ENCODE measurements at places on chromosomes 6 and 20.
A peak's percentile ranks its signal among the peaks of the same experiment; 100 is the strongest.

- no peak for DNase-seq
Observed at GRCh38 chr20:56001890-56002289, 3.4 kb downstream of the CBLN4 start.

DNA sequence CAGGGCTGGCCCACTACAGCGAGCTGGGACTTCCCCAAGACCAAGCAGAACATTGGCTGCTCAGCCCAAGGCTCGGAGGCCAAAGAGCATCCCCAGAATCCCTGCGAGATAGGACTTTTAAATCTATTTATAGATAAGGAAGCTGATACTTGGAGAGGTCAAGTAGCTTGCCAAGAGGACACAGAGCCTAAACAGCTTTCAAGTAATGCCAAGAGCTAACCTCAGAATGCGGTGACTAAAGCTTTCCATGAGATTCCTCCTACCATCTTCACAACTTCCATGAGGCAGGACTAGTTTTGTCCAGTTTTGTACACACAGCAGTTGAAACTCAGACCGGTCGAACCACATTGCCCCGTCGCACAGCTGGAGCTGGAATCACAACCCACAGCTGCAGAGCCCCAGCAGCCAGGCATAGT, 168.1 kb upstream of the TOP1 start:
- DNase-seq: peak; percentile 87

DNA sequence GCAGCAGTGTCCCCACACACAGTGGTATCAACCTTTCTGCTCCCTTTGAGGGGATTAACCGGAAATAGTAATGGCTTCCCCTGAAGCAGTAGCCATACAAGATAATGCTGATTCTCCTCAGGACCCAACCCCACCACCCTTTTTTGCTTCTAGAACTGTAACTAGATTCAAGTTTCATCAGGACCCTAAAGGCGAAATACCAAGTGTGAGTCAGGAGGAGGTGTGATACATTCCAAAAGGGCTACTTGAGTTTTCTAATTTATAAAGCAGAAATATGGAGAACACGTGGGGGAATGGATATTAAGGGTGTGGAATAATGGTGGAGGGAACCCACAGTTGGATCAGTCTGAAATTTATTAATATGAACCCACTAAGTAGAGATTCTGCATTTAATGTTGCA, 51.5 kb upstream of the CAP2 start:
- DNase-seq: no peak

- no peak for DNase-seq
Observed at GRCh38 chr6:341914-342831, 49.4 kb upstream of the IRF4 start.

GRCh38 chr6:118548136-118548535, at the start of gene PLN:
TSS of gene PLN (plus strand) at chr6:118548296. CDS start at chr6:118558922, 10,626 bp downstream.
- DNase-seq: no peak

DNA sequence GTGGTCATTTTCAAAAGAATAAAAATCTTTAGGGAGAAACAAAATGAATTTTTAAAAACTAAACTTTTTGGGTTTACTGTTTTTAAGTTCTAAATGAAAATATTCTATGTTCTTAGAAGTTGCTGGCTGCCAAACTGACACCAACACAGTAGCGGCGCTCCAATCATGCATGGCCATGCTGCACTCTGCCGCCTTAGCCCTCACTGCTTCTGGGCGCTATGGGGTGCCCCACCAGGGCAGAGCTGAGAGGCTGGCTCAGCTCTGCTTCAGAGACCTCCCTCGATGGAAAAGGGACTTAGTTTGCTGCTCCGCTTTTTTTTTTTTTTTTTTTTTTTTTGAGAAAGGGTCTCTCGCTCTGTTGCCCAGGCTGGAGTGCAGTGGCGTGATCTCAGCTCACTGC, 20.9 kb downstream of the EZR start:
- no peak for DNase-seq

DNA sequence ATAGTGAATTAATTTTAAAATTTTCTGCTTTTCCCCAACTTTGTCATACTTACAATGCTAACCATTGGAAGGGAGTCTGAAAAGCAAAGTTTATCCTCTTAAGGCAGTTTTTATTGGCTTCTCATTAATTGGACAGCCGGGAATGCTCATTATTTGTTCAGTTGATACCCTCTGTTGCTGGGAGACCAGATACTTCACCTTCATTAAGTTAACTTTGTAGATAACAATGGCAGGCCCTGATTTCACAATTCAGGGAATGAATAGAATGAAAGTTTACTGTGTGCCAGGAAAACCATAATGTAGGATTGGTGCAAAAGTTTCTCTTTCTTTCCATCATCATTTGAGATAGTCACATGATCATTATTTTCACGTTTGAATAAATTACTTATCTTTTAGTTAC, 49.0 kb downstream of the COL19A1 start:
- no peak for DNase-seq

DNA sequence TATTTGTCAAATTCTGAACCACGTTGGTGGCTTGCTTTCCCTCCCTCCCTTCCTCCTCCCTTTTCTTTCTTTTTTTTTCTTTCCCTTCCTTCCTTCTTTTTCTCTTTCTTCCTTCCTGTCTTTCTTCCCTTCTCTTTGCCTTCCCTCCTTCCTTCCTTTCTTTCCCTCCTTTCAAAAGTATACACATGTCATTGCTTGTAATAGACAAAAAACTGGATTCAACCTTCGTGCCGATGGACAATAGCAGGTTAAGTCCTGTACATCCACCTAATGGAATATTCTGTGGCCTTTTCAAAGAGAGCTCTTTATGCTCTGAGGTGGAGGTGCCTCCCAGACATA, 72.2 kb downstream of the BANF2 start:
- no peak for DNase-seq

GRCh38 chr6:134588267-134588666, 270.4 kb upstream of the SGK1 start:
- DNase-seq: no peak

DNA sequence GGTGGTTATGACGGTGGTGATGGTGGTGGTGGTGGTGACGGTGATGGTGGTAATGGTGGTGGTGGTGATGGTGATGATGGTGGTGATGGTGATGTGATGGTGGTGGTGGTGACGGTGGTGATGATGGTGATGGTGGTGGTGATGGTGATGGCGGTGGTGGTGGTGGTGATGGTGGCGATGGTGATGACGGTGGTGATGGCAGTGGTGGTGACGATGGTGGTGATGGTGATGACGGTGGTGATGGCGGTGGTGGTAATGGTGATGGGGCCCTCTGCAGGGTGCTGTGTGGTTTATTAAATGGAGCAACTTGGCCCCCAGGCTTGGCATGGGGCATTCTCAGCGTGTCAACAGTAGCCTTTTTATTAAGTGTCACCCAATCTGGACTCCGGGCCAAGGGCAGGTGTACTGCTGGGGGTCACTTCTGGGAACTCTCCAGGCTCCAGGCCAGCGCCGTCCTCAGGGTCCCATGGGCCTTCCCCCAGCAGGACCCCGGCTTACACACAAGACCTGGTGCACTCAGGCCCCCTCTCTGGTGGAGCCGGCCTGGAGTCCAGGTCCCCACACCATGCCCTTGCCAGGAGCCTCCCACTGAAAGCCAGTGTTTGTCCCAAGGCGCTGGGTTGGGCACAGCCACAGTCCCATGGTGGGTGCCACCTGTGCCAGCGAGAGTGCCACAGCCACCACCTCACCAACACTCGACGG, 8.8 kb downstream of the CABLES2 start:
- no peak for DNase-seq

DNA sequence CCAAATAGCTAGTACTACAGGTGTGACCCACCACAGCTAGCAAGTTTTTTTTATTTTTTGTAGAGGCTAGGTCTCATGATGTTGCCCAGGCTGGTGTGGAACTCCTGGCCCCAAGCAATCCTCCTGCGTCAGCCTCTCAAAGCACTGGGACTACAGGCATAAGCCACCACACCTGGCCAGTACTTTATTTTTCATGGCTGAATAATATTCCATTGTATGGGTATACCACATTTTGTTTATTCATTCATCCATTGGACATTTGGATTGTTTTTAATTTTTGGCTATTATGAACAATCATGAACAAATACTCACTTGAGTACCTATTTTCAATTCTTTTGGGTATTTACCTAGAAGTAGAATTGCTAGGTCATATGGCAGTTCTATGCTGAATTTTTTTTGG, 7.0 kb upstream of the NXT1 start:
- no peak for DNase-seq

- no peak for DNase-seq
Observed at GRCh38 chr6:134267917-134268361, 50.0 kb downstream of the SGK1 start.

DNA sequence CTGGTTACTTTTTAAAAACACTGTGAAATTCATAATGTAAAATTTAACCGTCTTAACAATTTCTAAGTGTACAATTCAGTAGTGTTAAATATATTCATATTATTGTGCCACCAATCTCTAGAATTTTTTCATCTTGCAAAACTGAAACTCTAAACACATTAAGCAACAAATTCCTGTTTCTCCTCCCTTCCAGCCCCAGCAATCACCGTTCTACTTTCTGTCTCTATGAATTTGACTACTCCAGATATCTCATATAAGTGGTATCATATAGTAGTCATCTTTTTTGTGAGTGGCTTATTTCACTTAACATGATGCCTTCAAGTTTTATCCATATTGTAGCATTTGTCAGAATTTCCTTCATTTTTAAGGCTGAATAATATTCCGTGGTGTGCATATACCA, 44.7 kb downstream of the RSPH3 start:
- DNase-seq: no peak
